ENCODE measurements at places on chromosomes 6 and 20. TPM values are rescaled to one million over a fixed set of nuclear protein-coding genes. Genes with fewer than 3 reads are reported as not detected.

DNA sequence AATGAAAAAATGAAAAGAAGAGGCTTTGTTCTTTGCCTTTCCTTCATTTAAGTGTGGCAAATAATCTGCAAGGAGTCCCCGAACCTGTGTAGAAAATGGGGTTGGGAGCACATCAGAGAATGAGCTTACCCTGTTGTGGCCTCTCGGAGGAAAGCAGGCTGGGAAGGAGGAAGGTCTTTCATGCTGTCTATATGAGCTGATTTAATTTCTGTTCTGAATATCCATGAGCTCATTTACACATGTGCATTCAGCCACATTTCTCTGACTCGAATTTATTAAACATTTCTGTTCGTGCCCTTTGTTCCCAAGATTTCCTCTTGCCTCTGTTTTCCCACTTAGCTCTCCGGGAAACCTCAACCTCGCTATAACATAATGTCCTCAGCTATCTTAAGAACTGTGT, 584.4 kb upstream of the CDH4 start:
- DNase-seq: no peak
- no peaks in the 10 kb centered on the region for H3K36me3 ChIP-seq
- H3K4me1 ChIP-seq: no peaks in the 10 kb centered on the region
- no peaks in the 10 kb centered on the region for H3K27me3 ChIP-seq
- no peak overlapping the region for H3K4me3 ChIP-seq

DNA sequence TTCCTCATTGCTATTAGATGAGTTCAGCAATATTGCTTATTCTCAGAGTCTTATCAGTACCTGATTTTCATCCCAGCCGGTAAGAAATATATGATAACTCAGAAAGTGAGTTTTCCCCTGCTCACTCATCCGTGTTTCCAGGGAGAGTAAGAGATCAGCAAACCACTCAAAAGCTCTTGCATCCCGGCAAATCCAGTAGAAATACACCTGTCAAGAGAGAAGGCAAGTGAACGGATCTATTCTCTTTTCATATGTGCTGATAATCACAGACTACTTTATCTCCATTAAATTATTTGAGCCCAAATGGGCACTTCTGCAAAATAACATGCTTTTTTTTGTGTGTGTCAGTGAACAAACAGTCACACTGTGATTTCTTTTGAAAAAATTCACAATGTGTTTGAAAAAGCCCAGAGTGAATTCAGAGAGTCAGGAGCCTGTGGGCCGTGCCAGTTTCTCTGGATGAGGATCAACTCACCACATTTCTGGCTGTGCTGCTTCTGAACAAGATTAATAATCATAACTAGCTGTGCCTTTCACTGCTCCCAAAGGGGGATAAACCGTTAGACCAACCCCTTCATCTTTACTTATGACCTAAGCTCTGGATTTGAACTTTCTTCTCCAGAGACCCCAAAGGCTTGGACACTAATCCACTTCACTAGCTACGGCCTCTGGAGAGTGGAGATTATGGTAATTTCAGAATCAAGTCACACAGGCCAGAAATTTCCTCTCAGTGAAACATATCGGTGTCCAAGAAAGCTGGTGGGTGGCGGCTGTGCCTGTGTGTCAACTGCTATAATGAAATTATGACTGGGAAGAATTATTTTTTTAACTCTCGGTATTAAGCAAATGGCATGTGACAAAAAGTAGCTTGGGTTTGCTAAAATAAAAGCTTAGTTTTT, 44.2 kb downstream of the NOX3 start:
- no peak overlapping the region for H3K4me3 ChIP-seq
- H3K27me3 ChIP-seq: no peaks in the 10 kb centered on the region
- no peak overlapping the region for H3K27ac ChIP-seq
- no peaks in the 10 kb centered on the region for H3K36me3 ChIP-seq
- no peak for DNase-seq

- H3K27me3 ChIP-seq: no peaks in the 10 kb centered on the region
- no peak overlapping the region for H3K27ac ChIP-seq
- no peak for DNase-seq
- H3K4me3 ChIP-seq: no peak overlapping the region
- 0 out of 2 replicates have a peak, but pooled peaks cover 5% of the 10 kb centered on the region for H3K4me1 ChIP-seq
These were observed 108.8 kb upstream of the PREP start for GRCh38 chr6:105511639-105512038.

Gene C20orf144
- total RNA-seq: 0.66 TPM

DNA sequence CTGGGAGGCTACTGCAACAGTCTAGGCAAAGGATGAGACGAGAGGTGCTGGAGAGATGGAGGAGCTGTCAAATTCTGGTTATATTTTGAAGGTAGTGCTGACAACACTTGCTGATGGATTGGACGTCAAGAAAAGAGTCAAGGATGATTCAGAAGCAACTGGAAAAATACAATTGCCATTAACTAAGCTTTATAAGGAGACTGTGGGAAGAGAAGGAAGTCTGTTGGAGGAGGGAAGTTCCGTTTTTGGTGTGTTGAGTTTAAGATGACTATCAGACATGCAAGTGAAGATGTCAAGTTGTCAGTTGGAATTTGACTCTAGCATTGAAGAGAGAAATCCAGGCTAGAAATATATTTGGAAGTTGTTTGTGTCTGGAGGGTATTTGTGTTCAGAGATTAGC, 358.1 kb downstream of the RNGTT start:
- DNase-seq: no peak
- no peaks in the 10 kb centered on the region for H3K4me1 ChIP-seq
- H3K4me3 ChIP-seq: no peak overlapping the region
